ENCODE measurements at places on chromosomes 3 and 15.
A peak's percentile ranks its signal among the peaks of the same experiment; 100 is the strongest.

GRCh38 chr15:90593499-90594158 is 63.9 kb downstream of the CRTC3 start:
- no peak for DNase-seq

GRCh38 chr3:46429250-46429649 is 22.2 kb downstream of the CCRL2 start:
- no peak for DNase-seq

- DNase-seq, result peak; percentile 91
Observed at GRCh38 chr3:8443829-8444791, 57.5 kb upstream of the LMCD1 start.

GRCh38 chr3:159280386-159281191 is 478.7 kb downstream of the MFSD1 start:
- DNase-seq, result no peak

DNA sequence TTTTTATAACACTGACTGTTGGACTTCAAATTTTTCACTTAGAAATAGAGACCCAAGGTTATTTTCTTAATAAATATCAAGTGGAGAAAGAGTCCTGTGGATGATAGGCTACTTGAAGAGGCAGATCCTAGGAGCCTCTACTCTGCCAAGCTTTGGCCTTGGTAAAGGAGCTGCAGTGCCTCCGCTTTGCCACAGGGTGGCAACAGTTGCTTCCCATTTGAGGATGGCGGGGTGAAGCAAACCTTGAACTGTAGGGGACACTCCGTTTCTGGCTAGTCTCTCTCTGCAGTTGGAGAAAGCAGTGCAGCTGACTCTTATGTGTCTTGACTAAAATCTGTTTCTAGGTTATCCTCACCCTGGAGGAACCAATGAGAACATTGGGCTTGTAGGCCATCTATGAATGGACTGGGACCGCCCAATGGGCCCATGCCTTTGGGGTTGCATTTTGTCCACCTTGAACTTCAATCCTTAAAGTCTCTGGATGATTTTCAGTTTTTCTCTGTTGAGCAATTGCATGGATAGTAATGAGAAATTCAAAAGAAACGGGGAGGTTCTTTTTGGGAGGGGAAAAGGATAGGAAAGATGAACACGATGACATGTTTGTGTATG is 9.8 kb downstream of the SCG5 start:
- no peak for DNase-seq
